ENCODE measurements at places on chromosomes 3 and 15.

GRCh38 chr3:137108699-137109440 is 151.1 kb downstream of the IL20RB start:
- no peak for DNase-seq

GRCh38 chr3:178223876-178224275 is 312.4 kb upstream of the KCNMB2 start:
- no peak for DNase-seq

DNA sequence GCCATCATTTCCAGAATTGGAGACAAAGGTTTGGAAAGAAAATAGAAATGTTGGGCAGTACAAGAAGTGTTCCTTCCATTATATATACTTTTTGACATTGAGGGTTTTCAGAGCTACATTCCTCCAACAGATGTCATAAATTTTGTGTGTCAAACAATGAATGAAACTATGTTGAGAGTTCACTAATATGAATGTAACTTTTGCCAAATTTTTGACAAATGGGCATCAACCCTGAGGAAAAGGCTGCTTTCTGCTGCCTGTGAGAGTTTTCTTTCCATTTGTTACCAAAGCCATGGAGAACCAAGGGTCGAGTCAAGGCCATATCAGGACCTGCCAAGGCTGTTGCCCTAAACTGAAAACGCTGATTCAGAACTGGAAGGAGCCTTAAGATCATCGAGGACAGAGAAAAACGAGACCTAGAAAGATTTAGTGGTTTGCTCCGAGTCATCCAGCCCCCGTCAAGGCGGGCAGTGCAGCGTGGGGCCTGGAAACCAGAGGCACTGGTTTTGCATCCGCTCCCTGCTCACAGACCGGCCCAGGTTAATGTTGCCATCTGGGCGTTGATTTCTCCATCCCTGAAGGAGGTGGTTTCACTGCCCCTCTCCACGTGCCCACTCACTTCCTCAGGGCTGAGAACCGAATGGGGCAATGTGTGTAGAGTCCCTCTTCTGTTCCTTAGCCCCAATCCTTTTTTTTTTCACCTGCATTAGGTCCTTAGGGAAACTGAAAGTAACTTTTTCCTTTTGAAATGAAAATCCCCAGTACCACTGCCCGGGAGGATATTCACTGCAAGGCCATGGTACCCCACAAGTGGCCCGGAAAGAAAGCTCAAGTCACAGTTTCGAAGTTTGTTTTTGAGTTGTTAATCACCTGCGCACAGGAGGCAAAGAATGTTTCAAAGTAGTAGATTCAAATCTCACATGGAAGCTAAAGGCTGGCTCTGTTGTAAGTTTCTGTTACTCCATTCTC is 32.8 kb downstream of the TPM1 start:
- no peak for DNase-seq

DNA sequence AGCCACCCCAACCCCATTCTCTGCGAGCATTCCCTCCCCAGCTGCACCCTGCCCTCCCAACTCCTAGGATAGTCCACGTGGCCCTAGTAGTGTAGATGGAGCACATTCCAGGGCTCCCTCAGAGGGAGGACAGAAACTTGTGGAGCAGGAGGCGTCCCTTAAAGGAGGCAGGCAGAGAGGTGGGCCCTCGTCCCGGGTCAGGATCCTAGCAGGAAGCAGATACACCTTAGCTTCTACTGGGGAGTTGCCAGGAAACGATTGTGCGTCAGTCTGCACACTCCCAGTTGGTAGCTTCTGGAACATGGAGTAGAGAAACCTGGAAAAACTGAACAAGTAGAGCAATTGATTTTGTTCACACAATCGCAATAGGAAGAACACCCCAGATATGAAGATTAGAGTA is 43.9 kb upstream of the KLHL25 start:
- DNase-seq, result no peak

- DNase-seq, result no peak
Measured at GRCh38 chr3:182710557-182711157, 82.6 kb upstream of the ATP11B start.

DNA sequence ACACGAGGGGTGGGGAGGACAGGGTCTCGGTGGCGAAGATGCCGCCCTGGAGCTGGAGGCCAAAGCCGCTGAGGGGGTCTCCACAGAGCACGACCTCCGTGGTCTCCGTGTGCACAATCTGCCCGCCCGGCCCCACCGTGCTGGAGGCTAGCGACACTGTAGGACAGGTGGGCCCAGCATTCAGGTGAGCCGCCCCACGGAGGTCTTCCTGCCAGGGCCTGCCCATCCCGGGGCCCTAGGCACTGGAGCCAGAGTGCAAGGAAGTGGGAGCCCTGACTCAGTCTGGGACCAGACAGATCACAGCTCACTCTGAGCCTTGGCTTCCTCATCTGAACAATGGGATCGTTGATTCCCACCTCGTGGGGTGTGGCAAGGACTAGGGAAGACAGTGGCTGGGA is 25.8 kb downstream of the GRIP2 start:
- DNase-seq, result no peak

- no peak for DNase-seq
Measured at GRCh38 chr3:66432767-66433521, 67.9 kb downstream of the LRIG1 start.

DNA sequence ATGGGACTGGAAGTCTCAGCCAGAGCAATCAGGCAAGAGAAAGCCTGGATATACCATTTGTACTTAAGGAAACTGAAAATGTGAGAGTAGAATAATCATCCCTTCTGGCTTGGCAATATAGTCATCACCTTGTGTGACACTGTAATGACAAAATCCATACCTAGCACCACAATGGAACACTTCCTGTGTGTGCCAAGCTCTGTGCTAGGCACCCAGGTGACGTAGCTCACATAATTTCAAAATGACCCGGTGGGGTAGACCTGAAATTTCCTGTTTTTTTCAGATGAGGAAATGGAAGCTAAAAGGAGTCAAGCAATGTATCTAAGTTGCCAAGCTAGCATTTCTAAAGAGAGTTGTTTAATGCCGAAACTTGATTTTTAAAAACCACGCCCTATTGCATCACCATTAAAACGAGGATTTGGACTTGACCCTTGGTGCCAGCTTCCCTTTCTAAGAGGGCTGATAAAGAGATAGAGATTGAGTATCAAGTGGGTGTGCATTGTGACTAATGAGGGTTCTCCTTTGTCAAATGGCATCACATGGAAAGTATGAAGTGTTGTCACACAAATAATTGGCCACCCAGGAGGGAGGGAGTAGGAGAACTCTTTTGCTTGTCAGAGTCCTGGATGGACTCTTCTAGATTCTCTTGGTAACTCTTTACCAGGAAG is 141.3 kb upstream of the PDZRN3 start:
- no peak for DNase-seq

GRCh38 chr3:156300371-156300770 is 180.0 kb downstream of the KCNAB1 start:
- DNase-seq, result no peak

DNA sequence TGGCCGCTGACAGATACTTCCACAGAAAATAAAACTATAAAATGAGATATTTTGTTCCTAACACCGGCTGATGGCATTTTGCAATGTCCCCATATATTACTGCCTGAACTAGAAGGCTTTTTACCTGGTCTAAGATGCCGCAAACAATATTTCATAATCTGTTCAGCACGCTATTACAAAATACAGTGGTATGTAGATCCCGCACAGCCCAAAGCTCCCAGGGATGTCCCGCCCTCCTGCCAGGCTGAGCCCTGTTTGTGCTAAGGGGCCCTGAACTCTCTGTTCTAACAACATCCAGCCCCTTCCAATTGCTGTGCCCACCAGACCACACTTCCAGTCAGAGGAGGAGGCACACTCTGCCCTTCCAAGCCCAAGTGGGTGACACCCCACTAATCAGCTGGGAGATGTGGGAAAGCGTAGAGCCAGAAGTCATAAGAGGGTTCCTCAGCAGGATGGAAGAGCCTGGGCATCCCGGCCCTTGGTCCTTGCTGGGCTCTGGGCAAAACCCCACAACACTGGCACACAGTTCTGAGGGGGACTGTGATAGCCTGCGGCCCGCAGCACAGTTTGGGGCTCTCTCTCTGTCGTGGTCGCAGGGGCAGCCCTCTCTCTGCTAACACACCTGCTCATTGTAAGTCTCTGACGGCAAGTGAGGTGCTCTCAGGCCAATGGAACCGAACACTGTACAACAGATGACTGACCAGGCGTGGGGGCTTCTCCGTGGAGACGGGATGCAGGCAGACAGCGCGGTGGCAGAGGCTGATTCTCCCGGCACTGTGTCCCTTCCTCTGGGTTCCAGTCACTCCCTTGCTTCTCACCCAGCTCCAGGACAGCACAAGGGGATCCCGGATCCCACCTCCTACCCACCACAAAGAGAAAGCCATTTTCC is 55.2 kb downstream of the PCSK6 start:
- no peak for DNase-seq

DNA sequence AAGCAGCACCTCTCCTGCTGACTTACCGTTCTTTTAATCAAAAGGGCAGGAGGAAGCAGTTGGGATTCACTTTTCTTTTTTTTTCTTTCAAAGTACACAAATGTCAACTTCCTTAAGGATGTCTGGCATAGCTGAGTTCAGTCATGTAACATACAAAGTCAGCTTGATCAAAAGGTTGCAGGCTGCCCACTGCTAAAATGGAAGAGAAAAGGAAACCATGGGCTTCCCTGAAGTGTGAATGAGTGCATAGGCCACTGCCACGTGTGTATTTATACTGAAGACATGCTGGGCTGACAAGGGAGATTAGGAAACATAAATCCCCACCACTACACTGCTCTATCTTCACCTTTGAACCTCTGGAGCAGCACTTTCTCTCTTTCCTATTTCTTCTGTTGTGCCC is 312.5 kb downstream of the TIGIT start:
- DNase-seq, result no peak

DNA sequence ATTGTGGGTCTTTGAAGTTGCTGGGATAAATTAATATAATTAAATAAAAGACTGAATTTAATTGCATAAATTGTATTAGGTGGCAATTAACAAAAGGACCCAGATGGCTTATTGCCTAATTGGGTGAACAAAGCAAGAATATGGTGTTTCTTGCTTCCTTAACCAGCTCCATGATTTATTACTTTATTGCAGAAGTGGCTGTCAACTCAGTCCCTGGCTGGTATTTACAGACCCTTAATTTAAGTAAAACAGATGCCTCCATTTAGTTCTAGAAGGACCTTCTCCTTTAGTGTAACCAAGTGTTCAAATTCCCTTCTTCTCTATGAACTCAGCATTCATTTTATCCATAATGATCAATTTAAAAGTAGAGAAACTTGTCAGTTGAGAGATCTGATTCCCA is 35.1 kb downstream of the DPH3 start:
- no peak for DNase-seq

DNA sequence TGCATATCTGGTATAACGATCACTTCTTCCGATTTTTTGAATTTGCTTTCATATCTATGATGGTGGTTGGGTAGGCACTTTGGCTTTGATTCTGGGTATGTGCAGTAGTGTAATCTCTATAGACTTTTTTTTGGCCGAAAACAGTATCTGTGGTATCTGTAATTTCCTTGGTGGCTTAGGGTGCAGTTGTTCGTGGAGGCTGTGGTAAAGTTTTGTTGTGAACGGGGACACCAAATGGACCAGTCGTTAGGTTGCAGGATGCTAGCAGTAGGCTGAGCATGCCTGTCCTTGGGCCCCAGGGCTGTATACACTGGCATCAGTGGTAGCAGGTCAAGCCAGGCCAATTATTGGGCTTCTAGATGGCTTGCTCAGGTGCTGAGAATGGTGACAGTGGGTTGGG is 55.2 kb downstream of the CCDC66 start:
- no peak for DNase-seq

DNA sequence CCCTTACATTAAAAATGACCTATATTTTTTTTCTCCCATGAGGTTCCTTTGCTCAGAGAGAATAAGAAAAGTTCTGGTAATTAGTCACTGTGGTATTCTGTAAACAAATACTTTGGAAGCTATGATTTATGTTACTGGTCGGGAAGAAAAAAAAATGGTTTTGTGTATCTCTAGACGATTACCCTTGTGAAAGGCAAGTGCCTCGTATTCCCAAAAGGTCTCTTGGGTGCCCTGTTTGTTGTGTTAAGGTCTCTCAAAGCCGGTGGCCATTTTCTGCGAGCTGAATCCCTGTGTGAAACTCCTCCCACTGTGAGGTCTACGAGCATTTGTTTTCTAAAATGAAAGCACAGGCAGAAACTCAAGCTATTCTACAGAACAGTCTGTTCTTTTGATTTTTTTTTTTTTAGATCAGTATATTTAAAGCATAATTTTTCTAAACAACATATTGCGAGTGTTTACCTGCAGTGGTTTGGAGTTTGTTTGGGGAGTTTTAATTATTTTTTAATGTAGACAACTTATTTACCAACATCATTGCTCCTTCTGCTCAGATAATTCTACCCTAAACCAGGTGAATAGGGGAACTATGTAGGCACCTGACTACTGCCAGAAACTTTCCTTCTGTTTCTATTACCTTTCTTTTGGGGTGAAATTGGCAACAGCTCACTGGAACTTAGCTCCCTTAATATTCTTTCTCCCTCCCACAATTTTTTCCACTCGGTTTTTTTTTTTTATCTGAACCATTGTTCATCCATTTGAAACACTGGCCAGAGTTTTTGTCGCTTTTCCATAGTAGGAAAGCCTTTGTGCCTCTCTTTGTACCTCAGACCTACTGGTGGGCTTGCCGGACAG is 44.0 kb downstream of the ZBTB38 start:
- peak; percentile 61 for DNase-seq

GRCh38 chr3:179450261-179450701 is 989 bp downstream of the GNB4 start:
- DNase-seq, result no peak

GRCh38 chr3:54999811-55000210 is 72.0 kb upstream of the LRTM1 start:
- no peak for DNase-seq

GRCh38 chr3:174162550-174162949 is 696.6 kb upstream of the NAALADL2 start:
- no peak for DNase-seq

GRCh38 chr3:158221426-158221825 is 111.5 kb downstream of the RSRC1 start:
- DNase-seq, result no peak

- DNase-seq, result no peak
Measured at GRCh38 chr3:100954990-100955389, 38.2 kb downstream of the ABI3BP start.

DNA sequence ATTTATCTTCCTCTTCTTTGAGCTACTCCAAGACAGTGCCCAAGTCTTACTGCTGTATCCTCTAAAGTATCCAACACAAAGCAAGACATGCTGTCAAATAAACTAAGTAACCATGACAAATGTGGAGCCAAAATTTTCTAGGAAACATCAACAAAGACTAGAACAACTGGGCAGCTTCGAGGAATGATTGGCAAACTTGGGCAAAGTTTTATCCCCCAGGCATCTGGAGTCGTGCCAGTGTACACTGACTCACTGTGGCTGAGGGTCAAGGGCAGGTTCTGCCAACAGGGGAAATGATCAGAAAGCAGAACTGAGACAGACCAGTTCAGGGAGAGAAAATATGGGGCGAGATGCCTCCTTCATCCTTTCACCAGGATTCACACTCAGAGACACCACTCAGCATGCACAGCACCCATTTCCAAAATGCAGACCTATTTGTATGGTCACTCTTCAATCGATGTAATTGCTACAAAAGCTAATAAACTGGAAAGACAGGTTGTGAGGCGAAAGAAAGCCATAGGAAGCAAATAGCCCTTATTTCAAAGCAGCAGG is 65.8 kb downstream of the MB21D2 start:
- DNase-seq, result peak; percentile 30

All from stimulated activated CD8-positive, alpha-beta memory T cell treated with anti-CD3 and anti-CD28 coated beads, Interleukin-4, amount 100 ng/mL, for 48 hours (primary cell).